SW 1271 (cell line): ENCODE measurements at places on chromosomes 16 and 17.

GRCh38 chr16:49472598-49472997, 99.0 kb downstream of the C16orf78 start:
- DNase-seq, result no peak

DNA sequence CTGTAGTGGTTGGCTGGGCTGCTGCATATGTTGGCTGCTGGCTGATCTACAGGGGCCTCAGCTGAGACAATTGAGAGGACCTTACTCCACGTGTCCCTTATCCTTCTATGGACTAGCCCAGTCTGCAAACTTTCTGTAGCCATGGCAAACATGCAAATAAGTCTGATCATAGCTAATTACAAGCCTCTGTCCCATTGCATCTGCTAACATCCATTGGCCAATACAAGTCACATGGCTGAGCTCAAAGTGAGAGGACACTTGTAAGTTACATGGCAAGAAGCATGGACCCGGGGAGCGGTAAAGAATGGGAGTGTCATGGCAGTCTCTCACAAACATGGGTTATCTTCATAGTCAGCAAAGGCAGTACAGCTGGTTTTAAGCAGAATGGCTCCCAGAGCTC, 11.6 kb upstream of the IL4R start:
- DNase-seq, result no peak

DNA sequence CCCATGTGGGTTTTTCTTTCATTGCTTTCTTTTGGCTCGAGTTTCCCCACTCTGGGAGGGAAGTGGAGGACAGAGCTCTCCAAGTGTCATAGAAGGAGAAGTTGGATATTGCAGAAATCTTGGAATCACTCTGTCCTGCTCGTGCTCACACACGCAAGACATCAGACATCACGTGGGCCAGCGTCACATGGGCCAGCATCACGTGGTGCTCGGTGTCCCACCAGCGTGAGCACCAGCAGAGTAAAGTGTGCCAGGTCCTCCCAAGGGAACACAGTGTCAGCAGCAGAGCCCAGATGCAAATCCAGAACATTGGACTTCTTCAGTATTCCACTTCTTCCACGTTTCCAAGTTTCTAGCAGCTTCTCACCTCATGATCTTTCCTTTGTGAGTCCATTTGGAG, 327.0 kb downstream of the FOXL1 start:
- no peak for DNase-seq

- DNase-seq, result no peak
Observed at GRCh38 chr17:57138956-57139576, 54.0 kb downstream of the AKAP1 start.

- no peak for DNase-seq
Observed at GRCh38 chr16:80121522-80121909, 419.3 kb upstream of the DYNLRB2 start.

DNA sequence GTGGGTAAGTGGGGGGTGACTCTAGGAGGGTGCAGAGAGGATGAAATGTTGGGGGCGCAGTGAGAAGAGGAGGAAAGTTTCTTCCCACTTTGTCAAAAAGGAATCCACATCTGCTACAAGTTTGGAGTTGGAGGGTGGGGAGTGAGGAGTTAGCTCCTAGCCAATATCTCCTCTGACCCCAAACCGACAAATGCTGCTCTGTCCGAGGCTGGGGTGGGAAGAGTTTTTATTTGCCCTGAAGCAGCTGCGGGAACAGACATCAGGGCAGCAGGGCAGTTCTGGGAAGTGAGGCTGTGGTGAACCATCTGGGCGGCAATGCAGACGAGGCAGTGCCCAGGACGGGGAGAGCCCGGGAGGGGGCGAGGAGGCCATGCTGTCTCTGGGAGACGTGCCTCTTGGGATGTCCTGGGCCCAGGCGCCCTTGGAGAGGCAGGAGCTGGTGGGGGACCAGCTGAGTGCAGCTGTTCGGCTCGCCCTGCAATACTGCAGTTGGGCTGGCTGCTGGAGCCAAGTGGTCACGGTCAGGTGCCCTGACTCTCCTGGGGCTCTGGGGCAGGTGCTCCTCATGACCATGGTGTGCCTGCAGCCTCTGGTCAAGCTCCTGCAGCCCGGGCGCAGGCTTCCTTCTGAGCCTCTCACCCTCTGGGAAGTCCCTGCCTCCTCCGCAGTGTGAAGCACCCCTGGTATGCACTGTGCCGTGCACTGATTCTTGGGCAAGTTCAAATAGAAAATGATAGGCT, 6.4 kb upstream of the SOCS3 start:
- DNase-seq, result no peak

GRCh38 chr17:30379303-30379902, 676 bp downstream of the CPD start:
- no peak for DNase-seq

DNA sequence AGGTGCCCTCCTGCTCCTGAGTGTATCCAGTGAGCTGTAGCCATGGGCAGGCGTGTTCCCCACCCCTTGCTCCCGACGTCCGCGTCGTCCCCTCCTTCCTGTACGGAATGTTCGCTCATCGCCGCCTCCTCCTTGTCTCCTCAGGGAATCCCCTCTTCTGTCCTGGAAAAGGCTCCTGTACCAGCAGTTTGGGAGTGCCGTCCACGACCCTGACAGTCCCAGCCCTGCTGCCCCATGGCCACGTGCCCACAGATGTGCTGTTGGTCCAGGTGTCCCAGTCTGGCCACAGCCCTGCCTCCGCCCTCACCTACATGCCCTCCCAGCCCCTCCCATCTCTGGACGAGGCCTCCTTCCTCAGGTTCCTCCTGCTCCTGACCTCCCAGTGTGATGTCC, 30.2 kb downstream of the OR1D5 start:
- no peak for DNase-seq

GRCh38 chr17:65891231-65891735, 300.6 kb downstream of the CEP112 start:
- no peak for DNase-seq

- DNase-seq, result no peak
Observed at GRCh38 chr17:68101987-68102314, 66.4 kb downstream of the KPNA2 start.

DNA sequence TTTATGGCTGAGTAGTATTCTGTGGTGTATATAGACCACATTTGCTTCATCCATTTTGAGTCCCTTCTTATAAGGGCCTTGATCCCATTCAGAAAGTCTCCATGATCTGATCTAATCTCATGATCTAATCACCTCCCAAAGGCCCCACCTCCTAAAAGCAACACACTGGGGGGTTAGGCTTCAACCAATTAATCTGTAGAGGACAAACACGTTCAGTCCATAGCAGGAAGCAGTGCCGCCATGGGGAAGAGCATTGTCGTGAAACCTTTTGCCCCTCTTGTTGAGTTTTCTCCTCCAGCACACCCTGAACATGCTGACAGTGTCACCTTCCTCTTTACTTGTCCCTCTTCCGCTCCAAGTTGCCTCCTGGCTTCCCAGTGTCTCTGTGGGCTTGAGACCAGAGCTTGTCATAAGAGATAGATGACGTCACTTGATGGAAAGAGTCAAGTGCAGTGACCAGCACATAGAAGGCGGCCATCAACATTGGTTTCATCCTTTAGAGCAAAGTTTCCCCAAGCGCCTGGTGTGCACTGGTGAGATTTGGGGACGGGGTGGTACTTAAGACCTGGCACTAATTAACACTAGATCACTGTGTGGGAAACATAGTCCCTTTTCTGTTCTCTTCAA, 74.1 kb downstream of the PRKCB start:
- DNase-seq, result no peak

- no peak for DNase-seq
Observed at GRCh38 chr16:22765479-22765878, 48.5 kb upstream of the HS3ST2 start.

DNA sequence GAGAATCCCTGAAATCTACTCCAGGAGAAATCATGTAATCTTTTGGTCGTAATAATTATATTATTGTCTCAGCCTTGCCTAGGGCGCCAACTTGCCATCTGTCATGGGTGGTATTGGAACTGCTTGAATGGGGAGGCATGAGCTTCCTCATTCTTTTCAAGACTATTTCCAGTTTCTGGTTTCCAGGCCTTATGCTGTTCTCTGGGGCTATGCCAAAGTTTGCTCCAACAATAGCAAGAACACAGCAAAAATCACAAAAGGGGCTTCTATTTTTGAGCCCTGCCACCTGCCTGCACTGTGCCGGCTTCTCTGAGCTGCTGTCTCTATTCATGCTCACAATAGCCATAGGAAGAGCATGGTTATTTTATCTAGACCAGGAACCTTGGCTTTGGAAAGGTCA, 111.7 kb downstream of the SPECC1 start:
- no peak for DNase-seq

DNA sequence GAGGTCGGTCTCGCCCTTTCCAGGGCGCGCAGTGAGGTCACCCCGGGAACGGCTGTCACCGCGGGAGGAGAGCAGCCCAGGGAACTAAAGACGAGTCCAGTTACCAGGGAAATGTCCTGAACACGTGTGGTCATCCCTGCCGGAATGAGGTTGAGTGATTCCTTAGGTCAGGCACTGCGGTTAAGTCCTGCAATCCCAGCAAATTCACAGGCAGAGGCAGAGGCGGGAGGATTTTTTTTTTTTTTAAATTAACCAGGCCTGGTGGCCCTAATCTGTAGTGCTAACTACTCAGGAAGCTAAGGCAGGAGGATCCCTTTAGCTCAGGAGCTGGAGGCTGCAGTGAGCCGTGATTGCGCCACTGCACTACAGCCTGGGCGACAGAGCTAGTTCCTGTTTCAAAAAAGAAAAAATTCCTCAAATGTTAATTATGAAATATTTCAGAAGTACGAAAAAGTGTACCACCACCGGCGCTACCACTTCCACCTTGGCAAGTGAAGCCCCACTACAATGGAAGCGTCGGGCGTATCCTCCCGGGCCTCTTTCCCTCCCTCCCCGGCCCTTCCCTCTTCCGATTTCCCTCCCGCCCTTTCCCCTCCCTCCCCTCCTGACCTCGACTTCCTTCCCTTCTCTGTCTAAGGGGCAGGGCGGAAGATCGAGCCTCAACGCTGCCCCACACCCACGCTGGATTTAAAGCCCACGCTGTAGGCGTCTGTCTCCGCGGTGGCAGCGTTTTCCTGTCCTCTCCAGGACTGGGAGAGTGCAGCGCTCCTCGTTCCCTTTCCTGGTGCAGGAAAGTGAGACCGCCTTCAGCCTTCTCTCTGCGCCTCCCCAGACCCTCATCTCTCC, 27.3 kb downstream of the SLFN11 start:
- DNase-seq, result no peak

DNA sequence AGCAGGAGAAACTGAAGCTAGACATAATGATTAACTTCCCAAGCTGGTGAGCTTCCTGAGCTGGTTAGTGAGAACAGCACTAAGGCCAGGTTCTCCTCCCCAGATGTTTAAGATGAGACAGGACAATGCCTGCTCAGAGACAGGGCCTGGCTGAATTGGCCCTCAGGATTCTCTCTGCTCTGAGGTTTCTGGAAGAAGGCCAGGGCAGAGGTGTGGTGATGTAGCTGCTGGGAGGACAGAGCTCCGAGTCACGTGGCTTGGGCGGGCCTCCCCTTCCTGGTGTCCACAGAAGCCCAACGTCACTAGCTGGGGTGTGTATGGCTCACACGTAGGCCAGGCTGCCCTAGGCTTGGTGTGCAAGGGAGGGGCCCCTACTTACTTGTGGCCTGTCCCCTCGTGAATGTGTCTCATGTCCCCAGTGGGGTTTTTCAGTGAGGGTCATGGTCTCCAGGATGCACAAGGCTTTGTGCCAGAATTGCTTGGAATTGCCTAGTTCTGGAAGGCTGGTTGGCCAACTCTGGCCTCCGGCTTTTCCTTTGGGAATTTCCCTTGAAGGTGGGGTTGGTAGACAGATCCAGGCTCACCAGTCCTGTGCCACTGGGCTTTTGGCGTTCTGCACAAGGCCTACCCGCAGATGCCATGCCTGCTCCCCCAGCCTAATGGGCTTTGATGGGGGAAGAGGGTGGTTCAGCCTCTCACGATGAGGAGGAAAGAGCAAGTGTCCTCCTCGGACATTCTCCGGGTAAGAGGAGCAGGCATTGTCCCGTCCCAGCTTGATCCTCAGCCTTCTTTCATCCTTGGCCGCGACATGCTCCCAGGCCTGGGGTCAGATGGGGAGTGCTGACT, 3.4 kb downstream of the NOD2 start:
- no peak for DNase-seq

- DNase-seq, result no peak
Observed at GRCh38 chr17:6670999-6671398, 19.4 kb downstream of the C17orf100 start.

- DNase-seq, result no peak
Observed at GRCh38 chr17:30831257-30831656, 509 bp upstream of the ATAD5 start.

GRCh38 chr17:60231234-60231633, 81.5 kb downstream of the CA4 start:
- no peak for DNase-seq

DNA sequence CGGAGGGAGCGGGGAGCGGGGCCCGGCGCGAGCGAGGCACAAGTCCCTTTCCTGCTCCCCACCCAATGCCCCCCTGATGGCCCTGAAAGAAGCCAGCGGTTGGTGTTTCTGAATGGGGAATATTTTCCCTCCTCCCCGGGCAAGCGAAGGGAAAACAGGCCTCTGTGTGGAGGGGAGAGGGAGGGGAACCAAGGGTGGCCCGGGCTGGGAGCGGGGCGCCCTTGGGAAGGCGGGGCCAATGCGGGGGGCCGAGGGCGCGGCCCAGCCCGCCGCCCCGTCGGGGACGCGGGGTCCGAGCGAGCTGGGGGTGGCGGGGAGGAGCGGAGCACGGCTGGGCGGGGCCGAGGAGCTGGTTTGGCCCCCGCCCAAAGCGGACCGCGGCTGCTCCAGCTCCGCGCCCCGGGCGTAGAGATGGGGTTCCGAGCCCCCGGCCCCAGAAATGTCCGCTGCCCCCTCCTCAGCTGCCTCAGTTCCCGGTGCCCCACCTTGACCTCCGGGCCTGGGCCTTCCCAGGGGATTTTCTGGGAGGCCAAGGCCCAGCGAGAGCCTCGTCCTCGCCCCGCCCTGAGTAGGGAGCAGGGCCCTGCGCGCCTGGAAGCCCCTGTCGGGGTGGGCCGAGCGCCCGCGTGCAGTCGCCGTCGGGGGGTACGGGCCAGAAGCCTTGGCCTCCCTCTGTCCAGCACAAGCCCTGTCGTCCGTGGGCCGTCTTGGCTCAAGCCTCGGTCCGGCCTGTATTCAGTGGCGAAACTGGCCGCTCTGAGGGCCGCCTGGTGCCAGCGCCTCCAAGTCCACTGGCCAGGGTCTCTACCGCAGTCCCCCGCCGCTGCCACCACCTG, 3.9 kb upstream of the HEXIM1 start:
- DNase-seq, result no peak

DNA sequence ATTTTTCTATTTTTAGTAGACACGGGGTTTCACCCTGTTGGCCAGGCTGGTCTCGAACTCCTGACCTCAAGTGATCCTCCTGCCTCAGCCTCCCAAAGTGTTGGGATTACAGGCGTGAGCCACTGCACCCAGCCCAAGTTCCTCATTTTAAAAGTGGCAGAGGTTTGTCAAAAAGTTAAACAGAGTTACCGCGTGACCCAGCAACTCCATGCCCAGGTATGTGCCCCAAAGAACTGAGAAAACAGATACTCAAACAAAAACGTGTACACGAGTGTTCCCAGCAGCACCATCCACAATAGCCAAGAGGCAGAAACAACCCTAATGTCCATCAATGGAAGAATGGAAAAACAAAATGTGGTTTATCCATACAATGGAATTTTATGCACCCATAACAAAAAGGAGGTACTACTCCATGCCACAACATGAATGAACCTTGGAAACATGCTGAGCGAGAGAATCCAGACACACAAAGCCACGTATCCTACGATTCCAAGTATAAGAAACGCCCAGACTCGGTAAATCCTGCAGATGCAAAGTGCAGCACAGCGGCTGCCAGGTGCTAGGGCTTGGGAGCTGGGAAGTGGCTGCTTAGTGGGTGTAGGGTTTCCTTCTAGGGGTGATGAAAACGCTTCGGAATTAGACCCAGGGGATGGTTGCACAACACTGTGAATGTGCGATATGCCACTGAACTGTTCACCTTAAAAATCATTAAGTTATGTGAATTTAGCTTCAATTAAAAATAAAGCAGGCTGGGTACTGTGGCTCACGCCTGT, 24.8 kb downstream of the ADCY9 start:
- no peak for DNase-seq
